ENCODE measurements at places on chromosomes 7 and 10.

GRCh38 chr10:121791761-121792160 is 136.1 kb downstream of the ATE1 start:
- DNase-seq = no peak

DNA sequence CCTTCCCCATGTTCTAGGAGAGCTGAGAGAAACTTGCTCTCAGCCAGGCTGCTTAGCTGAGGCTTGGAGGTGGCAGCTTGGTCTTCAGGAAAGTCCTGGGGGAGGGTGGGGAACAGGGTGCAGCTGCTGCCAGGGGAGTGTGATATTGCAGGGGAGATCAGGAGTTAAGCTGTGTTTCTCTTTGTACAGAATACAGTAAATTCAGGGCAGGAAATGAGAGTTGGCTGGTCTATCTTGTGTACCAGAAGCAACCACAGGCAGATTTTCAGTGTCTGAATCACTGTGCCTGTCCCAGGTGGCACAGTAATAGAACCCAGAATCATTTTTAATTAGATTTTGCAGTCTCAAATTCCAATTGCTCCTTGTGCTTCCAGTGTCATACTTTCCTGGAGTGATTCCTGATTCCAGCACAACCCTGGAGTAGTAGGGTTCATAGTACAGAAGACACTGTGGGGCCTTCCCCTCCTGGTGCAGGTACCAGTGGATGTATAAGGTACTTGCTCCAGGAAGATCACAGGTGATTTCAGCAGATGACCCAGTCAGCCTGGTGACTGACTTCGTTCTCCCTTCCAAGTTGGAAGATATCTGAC is 94.0 kb upstream of the TARP start:
- no peak for DNase-seq

- DNase-seq = peak; percentile 18
Observed at GRCh38 chr10:45446858-45447257, 72.8 kb downstream of the ALOX5 start.

GRCh38 chr7:47407821-47408674 is 173.9 kb downstream of the TNS3 start:
- DNase-seq = peak; percentile 32

DNA sequence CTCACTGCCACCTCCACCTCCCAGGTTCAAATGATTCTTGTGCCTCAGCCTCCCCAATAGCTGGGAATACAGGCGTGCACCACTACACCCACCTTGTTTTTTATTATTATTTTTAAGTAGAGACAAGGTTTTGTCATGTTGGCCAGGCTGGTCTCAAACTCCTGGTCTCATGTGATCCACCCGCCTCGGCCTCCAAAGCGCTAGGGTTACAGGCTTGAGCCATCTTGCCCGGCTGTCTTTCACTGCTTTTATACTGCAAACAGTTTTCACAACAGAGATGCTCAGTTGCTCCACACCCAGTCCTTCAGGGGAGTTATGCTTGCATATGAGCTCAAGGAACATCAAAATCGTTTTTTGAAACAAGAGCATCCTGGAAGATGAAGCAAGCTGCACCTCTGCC is 1.3 kb upstream of the PRR15 start:
- no peak for DNase-seq

DNA sequence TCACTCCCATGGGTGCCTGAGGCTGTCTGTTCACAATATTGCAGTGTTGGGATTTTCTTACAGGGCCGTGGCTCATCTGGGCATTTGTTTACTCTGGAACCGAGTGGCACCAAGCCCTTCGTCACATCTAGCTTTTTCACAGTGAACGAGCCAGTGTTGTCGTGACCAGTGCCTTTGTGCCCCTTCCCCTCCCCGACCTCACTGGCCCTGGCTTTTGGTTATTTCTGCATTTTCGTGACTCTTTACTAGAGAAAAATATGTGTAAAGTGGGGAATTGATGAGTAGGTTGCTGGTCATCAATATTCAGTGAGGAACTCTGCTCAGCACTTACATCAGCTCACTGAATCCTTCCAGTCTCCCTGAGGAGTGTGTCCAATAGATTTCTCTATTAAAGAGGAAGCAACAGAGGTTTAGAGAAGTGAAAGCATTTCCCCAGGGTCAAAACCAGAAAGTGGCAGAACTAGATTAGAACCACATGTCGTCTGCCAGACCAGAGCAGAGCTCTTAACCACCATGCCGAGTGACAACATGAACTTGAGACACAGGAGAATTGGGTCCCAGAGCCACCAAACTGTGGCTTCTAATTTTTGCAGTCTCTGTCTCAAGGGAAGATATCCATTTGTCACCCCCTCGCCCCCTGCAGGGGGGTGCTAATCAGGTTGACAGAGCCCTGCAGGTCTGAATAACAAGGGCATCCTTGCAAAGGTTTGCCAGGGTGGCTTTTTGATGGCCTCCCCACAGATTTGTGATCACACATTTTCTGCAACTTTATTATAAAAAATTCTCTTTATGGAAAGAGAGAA is 125.3 kb downstream of the CHN2 start:
- DNase-seq = no peak

GRCh38 chr10:2786251-2786650 is 281.1 kb upstream of the PFKP start:
- DNase-seq = no peak

- no peak for DNase-seq
Observed at GRCh38 chr10:104256335-104256961, 1.8 kb downstream of the GSTO1 start.

DNA sequence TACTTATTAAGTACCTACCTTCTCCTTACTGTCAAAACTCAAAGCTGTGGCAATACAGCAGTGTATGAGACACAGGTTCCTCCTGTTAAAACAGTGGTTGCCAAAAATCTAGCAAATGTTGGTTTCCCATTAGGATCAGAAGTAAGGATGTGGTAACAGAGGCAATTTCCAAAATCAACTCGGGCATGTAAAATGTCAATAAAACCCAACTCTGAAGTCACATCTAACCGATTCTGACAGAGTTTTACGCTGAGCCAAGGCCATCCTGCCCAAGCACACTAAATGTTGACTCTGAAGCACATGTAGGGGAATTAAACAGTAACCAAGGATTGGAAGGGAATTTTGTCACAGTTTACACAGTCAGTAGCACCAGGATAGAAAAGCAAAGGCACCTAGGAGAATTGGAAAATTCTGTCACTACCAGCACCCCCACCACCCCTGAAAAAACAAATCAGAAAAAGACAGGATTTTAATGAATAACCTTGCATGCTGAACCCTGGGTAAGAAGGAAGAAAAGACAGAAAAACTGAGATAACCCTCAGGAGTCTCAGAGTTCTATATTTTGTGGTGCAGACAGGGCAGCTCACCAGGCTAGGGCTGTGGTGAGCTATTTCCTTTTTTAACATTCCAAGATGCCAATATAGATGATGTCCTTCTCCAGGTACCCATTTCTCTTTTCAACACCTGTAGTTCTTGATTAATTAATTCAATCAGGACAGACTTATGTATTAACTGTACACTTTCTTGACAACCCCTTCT is 119.5 kb downstream of the DOCK4 start:
- no peak for DNase-seq

DNA sequence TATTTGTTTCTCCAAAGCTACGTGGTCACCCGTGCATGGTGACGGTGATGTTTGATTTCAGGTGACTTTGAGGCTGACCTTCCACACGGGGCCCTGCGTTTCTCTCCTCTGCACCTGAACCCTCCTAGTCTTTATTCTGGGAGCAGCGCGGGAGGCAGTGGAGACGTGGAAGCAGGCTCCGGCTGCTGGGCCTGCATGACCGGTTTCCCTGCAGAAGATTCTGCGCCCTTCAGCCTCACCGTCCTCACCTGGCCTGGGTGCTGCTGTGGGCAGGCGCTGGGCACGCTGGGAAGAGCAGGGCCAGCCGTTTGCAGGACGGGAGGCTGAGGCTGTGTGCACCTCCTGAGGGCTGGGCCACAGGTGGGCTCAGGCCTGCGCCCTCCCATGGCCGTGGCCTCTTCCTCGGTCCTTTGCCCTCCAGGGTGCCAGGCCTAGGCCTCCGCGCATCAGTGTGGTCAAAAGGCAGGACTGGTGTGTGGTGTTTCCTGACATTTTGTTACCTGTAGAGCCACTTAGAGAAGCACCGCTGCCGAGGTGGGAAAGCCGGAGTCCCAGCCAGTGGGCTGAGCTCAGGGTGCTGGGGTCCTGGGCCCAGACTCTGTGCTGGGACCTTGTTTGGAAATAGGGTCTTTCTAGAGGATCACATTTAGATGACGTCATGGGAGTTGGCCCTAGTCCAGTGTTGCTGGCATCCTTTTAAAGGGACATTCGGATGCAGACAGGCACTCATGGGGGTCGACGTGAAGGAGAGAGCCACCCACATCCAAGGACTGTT is 478.3 kb downstream of the DNAJB6 start:
- DNase-seq = no peak

- no peak for DNase-seq
Observed at GRCh38 chr7:96361116-96361857, 39.4 kb upstream of the SLC25A13 start.

DNA sequence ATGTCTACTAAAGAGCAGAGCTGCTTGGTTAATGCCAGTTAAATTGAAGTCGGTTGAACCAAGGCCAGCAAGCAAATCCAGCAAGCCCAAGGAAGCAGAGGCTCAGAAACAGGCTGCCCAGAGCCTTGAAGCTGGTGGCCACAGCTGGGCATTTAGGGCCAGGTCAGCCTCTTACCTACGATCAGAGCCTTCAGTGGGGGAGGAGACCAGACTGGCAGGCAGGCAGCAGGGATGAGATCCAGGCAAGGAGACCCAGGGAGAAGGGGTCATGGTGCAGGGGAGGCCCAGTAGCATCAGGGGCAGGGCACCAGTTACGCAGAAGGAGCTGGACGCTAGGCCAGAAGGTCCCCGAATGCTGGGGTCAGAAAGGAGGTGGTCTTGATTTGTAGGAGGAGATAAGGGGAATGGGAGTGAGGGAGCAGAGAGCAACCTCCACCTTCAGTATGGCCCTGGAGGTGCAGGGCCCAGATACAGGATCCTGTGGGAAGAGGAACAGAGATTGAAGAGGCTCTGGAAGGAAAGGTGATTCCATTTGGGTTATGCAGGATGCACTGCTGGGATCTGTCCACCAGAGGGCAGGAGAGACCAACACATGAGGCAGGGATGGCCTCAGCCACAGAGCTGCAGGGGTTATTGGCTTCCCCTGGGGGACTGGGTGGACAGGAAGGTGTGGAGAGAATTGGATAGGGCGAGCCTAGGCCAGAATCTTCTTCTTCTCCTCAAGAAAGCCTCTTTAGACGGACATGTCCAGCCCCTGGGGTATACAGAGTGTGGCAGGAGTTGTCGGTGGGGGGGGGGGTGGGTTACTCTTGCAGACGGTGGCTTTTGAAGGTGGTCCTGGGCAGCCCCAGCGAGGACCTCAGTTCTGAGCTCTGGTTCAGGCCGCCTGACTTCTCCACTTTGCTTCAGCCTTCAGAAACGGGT is 132.6 kb upstream of the PODXL start:
- DNase-seq = peak; percentile 78

DNA sequence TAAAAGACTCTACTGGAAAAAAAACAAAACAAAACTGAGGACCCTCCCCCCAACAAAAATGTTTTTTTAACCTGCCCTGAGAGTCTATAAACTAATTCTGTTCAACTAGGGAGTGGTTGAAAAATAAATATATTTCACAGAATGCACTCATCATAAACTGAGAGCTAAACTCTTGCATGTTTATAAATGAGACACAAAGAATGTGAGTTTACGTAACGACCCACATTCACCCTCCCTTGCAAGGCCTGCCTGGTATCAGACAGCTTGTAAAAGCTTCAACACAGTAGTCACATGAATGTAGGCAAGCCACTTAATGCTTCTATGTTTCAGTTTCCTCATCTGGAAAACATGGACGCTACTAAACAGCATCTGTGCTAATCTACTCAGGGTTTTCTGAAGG is 50.3 kb downstream of the JAZF1 start:
- no peak for DNase-seq

- peak; percentile 64 for DNase-seq
Observed at GRCh38 chr10:118832241-118832651, 77.5 kb upstream of the CACUL1 start.

DNA sequence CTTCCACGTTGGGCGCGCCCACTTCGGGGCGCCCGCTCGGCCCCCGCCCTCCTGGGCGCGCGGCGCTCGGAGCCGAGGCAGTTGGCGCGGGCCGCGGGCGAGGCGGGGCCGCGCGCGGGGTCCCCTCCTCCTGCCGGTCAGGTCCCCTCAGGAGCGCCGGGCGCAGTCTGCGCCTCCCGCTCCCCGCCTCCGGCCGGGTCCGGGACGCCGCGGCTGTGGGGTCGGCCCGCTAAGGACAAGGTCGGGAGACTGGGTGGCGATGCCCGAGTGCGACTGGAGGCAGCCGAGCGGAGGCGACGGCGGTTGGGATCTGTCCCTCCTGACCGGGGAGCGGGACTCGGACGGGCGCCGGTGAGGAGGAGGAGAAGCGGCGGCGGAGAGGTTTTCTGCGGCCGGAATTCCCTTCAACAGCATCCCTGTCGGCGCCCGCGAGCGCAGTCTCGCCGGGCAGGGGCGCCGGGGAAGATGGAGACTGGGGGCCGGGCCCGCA is at the start of gene ATRNL1:
Gene ATRNL1 (plus strand): TSS at position 80 of the 490 bp plus-strand sequence. CDS start 386 bp downstream, at position 466.
- peak; percentile 78 for DNase-seq

DNA sequence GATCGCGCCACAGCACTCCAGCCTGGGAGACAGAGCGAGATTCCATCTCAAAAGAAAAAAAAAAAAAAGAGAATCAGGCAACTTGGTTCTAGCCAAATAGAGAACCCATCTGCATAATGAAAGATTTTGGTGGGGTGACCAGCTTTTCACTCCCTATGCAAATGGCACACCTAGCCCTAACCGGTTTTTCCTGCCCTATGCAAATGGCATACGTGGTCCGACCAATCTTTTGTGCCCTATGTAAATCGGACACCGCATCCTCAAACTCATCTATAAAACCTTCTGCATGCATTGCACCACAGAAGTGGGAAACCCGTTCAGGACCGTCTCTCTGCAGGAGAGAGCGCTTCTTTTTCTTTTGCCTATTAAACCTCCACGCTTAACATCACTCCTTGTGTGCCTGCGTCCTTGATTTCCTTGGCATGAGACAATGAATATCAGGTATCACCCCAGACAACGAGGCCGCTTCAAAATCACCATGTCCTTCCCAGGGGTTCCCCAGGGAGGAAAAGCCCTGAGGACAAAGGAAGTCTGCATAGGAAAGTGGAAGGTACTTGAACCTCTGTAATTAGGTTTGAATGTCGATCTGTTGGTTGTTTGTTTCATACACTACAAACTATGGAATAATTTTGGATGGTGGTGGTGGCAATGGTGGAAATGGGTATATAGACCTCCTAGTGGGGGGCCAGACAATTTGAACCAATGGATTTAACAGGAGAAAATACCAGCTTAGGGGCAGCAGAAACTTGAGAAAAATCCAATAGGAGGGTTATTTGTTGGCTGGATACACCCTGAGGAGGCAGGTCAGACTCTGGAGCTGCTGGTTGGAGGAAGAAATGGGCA is 396.2 kb downstream of the TYW1 start:
- no peak for DNase-seq

Data from right forelimb (tissue), 1 donor.